ENCODE measurements at places on chromosomes 2 and 18. TPM values are rescaled to one million over a fixed set of nuclear protein-coding genes. Genes with fewer than 3 reads are reported as not detected.
A peak's percentile ranks its signal among the peaks of the same experiment; 100 is the strongest.

DNA sequence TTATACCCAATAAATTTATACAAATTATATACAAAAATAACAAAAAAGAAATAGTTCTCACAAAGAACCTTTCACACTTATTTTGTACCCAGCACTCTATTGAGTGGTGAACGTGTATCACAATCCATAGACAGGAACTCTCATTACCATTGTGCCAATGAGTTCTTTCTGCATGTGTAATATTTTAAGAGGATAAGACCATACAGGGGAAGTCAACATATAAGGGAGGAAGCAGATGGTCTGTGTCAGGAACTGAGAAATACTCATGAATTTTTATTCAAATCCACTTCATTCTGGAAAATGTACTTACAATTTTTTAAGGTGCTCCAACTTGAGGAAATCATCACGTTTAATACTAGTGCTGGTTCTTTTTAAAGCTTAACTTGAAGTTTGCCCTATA is 27.1 kb upstream of the ELOA2 start:
- DNase-seq, result no peak

Gene HOXD3
- total RNA-seq, result 9.2 TPM

Gene SEMA4F
- 11.2 TPM for total RNA-seq

DNA sequence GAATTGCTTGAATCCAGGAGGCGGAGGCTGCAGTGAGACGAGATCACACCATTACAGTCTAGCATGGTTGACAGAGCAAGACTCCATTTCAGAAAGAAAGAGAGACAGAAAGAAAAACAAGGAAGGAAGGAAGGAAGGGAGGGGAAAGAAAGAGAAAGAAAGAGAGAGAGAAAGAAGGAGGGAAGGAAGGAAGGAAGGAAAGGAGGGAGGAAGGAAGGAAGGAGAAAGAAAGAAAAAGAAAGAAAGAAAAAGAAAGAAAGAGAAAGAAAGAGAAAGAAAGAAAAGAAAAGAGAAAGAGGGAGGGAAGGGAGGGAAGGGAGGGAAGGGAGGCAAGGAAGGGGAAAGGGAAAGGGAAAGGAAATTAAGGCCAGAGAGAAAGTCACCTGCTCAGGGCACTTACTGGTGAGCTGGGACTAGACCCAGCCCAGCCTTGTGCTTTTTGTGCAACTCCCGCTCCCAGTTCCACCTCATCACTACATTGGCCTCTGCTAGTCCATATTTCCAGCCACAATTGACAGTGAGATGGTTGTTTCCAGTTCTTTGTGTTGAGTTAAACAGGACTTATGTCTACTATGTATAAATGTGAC is 35.7 kb downstream of the MOGAT1 start:
- DNase-seq, result no peak

DNA sequence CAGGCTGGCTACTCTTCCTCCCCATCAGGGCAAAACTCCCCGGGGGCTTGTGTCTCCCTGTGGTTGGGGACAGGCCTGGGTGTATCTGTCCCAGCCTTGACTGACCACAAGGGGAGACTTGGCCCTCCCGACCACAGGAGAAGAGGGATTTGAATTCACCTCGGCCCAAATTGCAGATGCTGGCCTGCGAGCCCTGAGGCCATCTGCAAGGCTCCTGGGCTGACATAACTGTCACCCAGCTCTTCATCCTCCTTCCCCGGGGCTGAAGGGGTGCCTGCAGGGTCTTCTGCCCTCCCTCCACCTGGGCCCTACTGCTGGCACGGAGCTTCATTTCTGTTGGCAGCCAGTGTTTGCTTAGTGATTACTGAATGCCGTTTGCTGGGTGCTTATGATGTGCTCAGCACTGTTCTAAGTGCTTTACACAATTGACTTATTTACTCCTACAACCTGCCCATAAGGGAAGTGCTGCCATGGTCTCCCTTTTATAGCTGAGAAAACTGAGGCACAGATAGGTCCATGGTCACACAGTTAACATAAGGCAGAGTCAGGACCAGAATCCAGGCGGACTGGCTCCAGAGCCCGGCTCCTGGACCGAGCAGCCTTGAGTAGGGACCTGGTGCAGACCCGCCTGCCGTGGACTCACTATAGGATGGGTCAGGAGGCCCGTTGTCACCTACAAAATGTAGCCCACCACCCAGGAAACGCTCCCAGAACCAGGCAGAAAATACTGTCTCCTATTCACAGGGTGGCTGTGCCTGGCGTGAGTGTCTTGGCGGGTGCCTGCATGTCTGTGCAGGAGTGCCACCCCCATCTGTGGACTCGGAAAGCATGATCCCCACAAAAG is 18.9 kb downstream of the STEAP3 start:
- DNase-seq, result no peak

- DNase-seq, result no peak
These were observed 83.5 kb downstream of the POLE4 start for GRCh38 chr2:75041731-75042600.

DNA sequence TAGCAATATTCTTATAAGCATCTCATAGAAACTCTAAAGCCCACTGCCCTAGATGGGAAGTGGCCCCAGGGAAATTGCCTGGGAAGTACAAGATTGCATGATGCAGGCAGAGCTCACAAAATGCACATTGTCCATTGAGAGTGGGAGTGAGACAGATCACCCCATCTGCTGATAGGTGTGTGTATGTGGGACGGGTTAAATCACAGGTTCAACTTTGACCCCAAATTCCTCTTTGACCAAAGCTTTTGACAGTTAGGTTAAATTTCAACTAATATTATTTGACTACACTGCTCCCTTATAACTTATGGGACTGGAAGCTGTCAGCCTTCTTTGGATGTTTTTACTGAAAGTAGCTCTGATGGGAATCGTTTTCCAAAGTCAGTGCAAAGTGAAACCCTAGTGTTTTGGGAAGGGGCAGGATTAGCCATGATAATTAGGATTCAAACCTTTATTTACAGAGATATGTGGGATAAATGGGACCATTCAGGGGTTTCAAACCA is 11.4 kb upstream of the FABP1 start:
- DNase-seq, result no peak

DNA sequence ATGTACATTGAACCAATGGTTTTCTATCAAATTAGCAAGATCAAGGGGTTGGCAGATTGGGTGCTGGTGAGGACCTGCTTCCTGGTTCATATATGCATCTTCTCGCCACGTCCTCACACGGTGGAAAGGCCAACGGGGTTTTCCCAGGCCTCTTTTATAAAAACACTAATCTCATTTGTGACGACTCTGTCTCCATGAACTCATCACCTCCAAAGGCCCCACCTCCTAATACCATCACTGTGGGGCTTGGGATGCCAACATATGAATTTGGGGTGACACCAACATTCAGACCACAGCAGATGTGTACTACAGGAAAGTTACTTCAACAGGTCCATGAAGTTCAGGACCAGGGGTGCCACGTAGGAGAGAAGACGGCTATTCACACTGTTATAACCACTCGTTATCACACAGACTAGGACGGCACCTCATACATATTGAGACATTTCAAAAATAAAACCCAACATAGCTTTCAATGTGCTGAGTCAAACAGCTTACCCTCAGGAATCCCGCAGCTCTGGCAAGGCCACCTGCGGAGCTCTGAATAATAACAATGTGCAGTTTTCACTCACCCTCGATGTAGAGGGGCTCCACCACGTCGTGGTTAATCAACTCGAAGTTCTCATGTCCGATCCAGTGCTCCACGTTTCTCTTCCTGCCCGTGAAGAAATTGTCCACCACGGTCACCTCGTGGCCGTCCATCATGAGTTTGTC is 49.3 kb downstream of the UXS1 start:
- no peak for DNase-seq

- DNase-seq, result no peak
These were observed 654 bp upstream of the ASB1 start for GRCh38 chr2:238425979-238426567.

DNA sequence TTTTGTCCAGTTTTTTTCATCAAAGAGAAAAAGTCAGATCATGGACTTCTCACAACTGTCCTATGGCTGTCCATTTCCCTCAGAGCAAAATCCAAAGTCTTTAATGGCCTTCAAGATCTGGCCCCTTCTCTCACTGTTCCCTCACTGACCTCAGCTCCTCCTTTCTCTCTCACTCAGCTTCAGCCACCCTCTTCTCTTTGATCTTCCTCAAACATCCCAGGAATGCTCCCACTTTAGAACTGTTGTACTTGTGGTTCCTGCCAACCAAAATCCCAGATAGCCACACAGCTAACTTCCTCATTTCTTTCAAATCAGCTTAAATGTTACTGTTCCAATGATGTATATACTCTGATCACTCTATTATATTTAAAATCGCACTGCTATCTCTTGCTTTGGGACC is 82.9 kb downstream of the NUP35 start:
- DNase-seq, result peak; percentile 35
